ENCODE measurements at places on chromosomes 6 and 20.

DNA sequence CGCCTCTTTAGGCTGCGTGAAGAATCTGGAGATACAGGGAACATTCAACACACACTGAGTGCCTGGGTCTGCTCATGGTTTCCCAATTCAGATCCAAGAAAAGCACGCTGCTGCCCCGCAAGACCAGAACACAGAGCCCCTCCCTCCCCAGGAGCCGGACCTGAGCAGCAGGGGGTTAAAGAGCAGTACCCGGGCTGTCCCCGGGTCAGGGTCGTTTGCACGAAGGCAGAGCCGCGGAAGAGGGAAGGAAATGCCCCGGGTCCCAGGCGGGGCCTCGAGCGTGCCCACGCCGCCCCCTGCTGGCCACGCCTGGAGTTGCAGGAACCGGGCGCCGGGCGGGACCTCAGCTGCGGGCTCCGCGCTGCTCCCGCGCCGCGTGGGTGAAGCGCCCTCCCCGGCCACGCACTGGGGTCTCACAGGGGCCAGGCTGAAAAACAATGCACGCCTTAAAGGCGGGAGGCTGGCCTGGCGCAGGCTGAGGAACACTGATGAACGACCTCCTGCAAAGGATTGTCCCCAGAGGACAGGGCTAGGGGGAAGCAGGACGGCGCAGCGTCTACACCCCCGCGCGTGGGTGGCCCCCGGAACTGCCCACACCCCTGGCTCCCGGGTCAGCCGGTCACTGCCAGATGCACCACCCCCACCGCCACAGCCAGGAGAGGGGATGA, 48.9 kb downstream of the ANKRD60 start:
- peak; percentile 63 for DNase-seq

- no peak for DNase-seq
Measured at GRCh38 chr6:40871424-40871823, 167.6 kb downstream of the UNC5CL start.

DNA sequence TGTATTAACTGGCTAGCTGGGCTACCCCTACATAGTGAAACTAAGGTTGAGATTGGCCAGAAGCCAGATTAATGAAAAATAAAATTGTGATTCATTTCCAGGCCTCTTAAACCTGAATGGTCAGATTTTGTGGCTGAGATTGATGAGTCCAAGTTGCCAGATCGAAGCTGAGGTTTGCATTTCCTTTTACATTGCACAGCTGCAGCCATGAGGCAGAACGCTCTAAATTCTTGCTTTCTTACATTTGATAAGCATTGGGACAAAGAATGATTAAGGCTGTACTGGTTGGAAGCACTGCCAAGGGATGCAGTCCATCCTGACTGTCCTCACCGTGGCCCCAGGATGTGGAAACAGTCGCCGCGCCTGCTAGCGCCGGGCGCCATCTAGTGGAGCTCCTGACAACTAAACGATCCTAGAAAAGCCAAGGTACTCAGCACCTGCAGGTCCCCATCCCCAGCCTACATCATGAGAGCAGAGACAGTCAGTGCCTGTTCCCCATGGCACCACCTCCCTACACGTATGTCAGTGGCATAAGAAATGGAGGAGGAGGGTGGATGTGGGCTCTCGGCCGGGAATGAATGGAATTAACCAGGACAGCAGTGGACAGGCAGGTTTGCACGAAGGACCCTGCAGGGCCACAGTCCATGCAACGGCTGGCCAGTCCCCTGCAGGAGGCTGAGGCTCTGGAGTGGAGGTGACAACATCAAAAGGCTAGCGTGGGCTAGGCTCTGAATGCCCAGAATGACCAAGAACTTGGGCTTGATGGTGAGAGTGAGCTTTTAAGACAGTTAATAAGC, 19.0 kb downstream of the PXDC1 start:
- peak; percentile 82 for DNase-seq

GRCh38 chr6:30819297-30819917, 64.9 kb upstream of the DDR1 start:
- DNase-seq, result no peak

- no peak for DNase-seq
Measured at GRCh38 chr6:142737368-142738034, 207.5 kb downstream of the HIVEP2 start.

DNA sequence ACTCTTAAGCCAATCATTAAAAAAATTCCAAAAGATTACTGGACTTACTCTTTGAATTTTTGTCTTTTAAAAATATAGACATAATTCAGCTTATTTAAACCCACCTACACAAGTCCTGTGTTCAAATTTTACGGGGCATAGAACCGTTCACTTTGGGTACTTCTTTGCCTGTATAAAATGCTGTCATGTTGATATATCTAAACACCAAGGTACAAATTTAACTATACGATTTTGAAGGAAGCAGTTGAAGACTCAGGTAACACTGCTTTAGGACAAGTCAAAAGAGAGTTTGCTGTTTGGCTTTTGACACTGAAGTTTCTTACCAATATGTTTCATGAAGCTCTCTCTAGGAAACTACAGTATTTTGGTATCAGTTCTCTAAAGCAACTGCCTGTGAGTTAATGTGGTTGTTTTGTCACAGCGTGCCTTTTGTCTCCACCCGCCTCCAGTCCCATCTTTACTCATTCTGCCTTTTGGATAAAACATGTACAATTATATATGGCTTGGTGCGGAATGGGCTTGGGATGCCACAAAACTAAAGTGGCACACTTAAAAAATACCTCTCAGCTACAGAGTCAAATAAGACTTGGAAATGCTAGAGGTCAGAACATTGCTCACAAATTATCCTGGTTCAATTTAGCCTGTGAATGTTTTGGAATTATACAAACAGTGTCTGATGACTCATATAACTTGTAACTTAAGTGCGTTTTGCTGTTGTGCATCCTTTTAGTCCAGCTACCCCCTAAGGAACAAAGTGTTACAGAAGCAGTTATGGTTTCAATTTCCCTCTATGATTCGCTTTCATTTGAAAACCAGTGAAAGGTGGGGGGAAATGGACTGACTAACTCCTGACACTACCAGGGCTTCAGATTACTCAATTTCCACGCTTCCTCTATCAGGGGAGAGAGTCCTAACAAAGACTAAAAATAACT, 38.7 kb downstream of the RGS17 start:
- no peak for DNase-seq

DNA sequence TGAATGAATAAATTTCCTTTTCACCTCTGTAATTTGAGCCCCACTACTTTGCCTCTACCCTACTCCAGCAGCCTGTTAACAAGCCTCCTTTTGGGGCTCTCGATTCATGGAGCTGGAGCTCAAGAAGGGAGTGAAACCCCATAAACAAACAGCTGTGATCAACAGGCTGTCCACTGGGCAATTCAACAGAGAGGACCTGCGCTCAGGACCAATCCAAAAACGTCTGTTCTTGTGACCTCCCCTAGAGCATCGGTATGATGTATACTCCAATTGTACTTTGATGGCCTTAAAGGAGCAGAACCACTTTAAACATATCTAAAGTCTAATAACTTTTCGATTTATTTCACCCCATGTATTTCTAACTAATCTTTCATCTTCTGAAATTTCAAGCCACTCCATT, 37.4 kb downstream of the HIVEP2 start:
- no peak for DNase-seq

DNA sequence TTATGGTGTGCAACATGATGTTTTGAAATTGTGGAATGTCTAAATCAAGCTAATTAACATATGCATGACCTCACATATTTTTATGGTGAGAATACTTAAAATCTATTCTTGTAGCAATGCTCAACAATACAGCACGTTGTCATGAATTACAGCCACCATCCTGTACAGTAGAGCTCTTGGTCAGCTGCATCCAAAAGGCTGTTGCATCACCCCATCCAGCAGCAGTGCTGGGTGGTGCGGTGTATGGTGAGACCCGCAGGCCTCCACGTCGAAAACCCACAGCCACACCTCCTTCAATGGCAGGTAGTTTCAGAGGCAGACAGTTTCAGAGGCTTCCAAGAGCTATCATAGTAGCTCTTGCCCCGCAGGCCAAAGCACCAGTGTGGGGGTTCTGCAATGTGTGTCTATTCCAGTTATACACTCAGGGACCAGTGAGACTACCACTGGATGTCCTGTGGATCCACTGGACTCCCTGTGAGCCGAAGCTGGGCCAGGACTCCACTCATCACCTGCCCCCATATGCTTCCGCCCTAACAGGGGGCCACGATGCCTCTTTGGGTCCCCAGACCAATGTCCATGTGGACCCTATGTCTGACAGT, 23.4 kb downstream of the PACSIN1 start:
- DNase-seq, result no peak

DNA sequence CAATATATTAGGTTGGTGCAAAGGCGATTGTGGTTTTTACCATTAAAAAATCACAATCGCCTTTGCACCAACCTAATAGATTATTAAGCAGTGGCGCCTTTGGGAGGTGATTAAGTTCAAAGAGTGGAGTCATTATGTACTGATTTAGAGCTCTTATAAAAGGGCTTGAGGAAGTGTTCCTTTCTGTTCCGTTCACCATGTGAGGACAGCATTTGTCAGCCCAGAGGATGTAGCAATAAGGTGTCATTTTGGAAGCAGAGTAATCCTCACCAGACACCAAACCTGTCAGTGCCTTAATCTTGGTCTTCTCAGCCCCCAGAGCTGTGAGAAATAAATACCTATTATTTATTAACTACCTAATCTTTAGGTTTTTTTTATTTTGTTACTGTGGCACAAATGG, 542.1 kb upstream of the MAN1A1 start:
- no peak for DNase-seq

GRCh38 chr6:85864453-85865401, 222.0 kb upstream of the SYNCRIP start:
- no peak for DNase-seq

GRCh38 chr6:108174371-108175175, 8.8 kb downstream of the NR2E1 start:
- DNase-seq, result no peak

DNA sequence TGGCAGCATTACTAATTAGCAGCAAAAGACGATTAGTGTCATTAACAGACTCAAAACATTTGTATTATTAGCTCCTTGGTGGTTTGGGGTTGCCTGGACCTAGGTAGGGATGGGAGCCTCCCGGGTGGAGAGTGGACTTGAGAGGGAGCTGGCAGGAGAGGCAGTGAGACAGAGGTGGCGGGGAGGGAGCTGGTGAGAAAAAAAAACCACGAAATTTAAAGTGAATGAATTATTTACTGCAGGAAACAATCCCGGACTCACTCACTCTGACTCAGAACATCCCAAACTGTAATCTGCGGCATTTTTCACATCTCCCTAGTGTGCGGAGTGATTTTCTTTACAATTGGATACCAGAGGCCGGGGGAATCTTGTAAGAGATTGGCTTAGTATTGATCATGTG, 14.3 kb upstream of the CDH22 start:
- no peak for DNase-seq

GRCh38 chr20:46559685-46560440, 9.4 kb upstream of the OCSTAMP start:
- no peak for DNase-seq

DNA sequence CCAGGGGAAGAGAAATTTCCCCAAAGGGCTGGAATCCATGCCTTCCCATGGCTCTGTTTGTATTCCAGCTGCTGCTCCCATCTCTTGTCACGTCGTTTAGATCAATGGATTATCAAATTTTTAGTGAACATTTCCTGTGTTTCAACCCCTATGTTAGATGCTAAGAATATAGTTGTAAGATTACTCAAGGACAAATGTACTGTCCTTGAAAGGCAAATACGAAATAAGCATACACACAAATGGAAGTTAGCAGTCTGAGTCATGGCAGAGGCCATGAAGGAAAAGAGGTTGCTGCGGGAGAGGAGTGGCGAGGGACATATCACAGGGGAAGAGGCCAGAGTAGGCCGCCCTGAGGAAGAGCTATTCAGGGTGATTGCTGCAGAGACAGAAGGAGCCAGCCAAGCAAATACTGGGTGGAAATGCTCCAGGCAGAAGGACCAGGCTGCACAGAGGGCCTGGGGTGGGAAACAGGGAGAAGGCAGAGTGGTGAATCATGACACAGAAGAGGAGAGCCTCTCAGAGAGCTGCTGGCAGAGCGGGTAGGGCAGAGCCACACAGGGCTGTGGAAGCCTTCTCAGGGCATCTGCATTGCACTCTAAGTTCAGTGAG, 219.2 kb upstream of the LRFN2 start:
- no peak for DNase-seq

DNA sequence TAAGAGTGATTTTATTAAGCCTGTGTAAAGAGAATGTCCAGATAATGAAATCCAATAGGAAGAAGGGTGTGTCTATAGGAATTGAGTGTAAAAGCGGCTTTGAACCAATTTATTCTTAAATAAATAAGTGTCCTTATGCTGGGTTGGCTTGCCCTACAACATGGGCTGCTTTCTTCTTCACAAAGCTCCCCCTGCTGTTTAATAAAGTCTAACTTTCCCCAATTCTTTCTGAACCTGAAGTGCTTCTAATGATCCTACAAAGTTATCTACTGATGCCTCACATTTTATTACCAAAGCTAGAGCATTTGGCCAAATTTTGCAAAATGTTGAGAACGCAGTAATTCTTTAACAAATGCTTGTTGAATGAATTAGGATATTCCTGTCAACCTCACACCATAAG, 36.3 kb upstream of the SIRT5 start:
- DNase-seq, result no peak

GRCh38 chr6:6969761-6970223, 138.0 kb upstream of the RREB1 start:
- no peak for DNase-seq

GRCh38 chr6:89487864-89488263, 54.9 kb downstream of the ANKRD6 start:
- no peak for DNase-seq

- no peak for DNase-seq
Measured at GRCh38 chr6:30113003-30113759, at the start of gene TRIM31. TSS of gene TRIM31 (minus strand) at chr6:30113090. CDS start at chr6:30112805, 285 bp downstream.

DNA sequence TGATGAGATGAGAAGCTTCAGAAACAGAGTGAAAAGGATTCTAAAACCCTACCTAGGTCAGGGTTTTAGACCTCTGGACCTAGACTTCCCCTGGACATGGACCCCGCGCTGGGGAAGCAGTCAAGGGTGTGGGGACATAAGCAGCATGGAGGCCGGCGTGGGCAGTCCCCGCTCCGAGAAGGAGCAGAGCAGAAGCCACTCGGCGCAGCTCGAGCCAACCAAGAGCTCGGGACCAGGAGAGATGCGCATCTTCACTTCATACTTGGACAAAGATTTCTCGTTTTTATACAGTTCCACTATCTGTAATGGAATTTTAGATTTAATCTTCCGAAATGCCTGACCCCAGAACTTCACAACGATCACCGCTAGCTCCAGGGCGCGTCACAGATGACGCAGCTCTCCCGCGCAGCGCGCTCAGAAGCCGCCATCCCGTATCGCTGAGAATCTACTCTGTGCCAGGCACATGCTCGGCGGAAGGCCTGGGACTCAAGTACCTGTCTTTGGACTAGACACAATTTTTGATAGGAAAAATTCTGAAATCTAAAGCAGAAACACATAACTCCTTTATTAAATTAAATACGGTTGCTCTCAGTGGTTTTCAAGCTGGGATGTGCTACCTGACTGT, 60.3 kb downstream of the WDR27 start:
- no peak for DNase-seq

DNA sequence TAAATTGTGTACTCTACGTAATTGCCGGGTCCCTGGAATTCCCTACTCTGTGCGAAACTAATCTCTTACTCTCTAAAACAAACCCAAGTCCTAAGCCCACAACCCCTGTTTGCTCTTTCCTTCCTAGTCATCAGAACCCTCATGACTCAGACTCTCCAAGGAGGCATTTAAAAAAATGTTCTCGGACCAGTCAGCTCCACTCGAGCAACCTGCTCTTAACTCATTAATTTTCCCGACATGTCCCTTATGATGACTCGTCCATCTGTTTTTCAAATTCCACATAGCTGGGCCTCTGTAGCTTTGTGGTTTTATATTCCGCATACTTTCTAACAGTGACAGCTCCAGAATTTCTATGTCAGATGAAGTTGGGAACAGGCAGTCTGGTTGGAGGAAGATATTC, 2.6 kb upstream of the MUC22 start:
- DNase-seq, result no peak
